ENCODE measurements at places on chromosomes 4 and X.
A peak's percentile ranks its signal among the peaks of the same experiment; 100 is the strongest.

GRCh38 chr4:96483308-96484030 lies 643.6 kb downstream of the PDHA2 start:
- peak; percentile 43 for DNase-seq

DNA sequence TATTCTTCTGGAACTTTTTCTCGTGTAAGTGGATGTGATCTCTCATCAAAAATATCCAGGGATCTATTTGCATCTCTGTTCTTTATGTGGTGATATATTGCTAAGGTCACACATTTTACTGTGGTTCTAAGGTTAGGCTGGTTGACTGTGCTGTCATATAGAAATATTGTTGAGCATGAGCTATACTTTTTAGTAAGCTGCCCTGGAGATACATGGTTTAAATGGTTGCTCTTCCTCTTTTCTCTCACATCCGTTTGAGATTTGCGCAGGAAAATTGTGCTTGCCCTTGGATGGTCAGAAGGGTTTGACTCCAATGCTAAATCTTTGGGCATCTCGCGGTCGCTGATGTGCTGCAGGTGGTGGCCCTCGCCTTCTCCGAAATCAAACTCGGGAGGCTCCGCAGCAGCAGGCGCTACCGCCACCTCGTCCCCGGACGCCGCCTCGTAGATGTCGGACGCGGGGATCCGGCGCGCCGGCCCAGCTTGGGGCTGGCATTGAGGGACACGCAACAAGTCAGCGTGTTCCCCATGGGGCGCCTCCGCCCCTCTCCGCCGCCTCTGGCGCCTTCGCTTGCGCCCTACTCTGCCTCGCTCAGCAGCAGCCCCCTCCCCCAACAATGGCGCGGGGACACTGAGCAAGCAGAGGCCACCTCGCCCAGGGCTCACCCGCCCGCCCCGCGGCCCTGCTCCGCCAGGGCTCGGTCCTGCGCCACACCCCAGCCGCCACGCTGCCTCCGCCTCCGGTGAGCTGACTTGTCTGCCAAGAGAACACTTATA lies 154.5 kb downstream of the MSN start:
- DNase-seq: no peak

- DNase-seq: no peak
Measured at GRCh38 chr4:54395013-54395527, 166.0 kb downstream of the PDGFRA start.

DNA sequence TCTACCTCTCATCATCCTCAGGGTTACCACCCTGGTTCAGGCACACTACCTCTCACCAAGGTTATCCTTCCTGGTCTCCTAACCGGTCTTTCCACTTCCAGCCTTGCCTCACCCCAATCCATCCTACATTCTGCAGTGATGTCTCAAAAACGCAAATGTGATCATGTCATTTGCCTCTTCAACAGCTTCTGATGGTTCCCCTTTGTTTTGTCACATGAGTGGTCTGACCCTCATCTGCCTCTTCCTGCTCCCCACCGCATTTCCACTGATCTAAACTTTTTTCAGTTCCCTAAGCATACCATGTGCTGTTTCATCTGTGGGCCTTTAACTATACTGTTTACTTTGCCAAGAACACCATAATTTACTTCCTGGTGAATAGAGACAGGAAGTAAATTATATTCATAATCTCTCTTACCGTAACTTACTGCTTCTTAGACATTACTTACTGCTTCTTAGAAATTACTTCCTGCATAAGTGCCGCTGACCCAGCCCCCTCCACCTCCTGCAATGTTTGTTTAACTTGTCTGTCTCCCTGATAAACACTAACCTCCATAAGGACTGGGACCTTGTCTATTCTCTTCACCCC lies 27.1 kb upstream of the NSUN7 start:
- DNase-seq: no peak

DNA sequence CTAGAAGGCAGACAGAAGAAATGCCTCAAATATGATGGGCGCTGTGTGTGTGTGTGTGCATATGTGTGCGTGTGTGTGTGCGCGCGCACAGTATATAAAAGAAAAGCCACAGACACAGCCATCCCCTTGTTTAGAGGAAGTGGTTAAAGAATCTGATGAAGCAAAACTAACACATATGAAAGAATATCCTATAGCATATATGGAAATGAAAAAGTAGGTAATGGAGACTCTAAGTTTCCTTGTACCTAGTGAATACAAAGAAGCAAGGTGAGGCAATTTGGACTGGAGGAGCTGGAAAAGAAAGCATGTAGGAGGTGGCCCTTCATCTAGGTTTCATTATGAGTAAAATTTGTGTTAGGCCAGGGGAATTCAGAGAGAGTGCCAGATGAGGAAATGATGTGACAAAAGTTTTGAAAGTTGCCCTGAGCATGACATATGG lies 58.6 kb upstream of the MCF2 start:
- DNase-seq: no peak

DNA sequence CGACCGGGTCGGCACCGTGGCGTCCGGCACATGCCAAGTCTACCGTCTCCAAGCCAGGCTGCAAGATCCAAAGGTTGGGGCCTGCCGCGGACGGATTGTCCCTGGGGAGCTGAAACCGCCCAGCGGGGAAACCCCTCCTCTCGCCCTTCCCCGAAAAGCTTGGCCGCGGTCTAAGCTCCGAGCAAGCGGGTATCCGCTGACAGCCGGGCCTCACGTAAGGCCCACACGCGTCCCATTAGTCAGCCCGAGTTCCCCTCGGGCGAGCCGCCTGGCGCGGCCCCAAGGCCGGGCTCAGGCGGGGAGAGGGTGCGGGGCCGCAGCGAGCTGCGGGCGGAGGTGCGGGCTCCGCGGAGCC lies 6.8 kb upstream of the BCOR start:
- peak; percentile 56 for DNase-seq

DNA sequence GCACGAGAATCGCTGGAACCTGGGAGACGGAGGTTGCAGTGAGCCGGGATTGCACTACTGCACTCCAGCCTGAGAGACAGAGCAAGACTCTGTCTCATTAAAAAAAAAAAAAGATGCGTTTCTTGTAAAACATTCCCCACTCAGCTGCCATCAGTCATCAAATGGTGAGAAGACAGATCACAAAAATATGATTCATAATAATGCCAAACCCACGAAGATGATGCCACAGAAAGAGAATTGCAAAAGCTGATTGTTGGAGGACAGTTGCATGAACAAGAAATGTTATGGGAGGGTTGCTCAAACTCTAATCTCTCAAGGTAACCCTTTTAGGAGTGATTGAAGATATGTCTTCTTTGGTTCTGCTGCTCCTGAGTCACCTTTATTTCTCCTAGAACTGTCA lies 21.4 kb upstream of the SMIM14 start:
- no peak for DNase-seq

- peak; percentile 73 for DNase-seq
Measured at GRCh38 chr4:124018383-124019317, 622.1 kb downstream of the SPRY1 start.

DNA sequence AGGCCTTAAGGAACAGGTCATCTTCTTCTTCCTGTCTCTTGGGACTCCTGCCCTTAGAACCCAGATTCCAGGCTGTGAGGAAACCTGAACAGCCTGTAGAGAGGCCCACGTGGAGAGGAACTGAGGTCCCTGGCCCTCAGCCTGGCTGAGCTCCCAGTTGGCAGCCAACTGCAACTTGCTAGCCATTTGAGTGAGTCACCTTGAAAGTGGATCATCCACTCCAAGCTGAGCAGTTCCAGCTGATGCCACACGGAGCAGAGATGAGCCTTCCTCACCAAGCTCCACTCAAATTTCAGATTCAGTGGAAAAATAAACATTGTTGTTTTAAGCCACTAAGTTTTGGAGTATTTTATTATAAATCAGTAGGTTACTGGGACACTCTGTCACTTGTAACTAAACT lies 392.5 kb downstream of the BCOR start:
- DNase-seq: peak; percentile 93

GRCh38 chr4:76811604-76812412 lies 86.1 kb downstream of the SOWAHB start:
- DNase-seq: peak; percentile 69

DNA sequence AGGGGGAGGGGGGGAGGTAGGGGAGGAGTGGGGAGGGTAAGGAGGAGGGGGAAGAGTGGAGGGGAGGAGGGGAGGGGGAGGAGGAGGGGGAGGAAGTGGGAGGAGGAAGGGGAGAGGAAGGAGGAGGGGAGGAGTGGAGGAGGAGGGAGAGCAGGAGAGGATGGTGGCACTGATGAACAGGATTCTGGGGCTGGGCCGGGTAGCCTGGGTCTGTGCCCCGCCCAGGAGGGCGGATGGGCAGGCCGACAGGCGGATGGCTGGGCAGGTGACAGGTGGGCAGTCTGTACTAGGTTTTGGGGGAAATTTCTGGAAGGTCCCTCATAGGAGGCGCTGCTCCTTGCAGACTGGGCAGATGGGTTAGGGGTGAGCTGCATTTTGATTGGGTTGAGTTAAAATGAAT lies 66.0 kb upstream of the ADRA2C start:
- DNase-seq: no peak

GRCh38 chrX:39874202-39874816 lies 223.4 kb downstream of the BCOR start:
- no peak for DNase-seq

Measured in choroid plexus epithelial cell (primary cell).